Stimulated activated CD8-positive, alpha-beta memory T cell treated with anti-CD3 and anti-CD28 coated beads, Interleukin-4, amount 100 ng/mL, for 24 hours (primary cell): ENCODE measurements at places on chromosomes 2 and 18.

GRCh38 chr2:241796209-241796608, 12.8 kb upstream of the NEU4 start:
- no peak for DNase-seq

DNA sequence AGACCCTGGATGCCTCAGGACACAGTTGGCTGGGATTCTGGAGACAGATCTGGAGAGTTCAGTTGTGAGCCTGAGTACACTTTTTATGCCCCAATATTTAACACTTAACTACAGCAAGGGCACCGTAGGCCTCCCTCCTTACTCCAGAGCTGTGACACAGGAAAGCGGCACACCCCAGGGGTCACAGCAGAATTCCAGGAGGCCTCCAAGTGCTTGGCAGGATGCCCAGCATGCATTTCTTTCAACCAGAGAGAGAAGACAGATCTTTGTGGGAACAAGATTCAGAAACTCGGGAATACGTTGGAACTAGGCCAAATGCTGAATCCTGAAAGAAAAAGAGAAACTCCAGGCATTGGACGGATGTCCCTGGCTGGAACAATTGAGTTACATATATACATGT, 199.2 kb upstream of the NT5C1B start:
- DNase-seq: no peak

- DNase-seq: no peak
Observed at GRCh38 chr2:10223932-10224720, 78.6 kb upstream of the HPCAL1 start.

DNA sequence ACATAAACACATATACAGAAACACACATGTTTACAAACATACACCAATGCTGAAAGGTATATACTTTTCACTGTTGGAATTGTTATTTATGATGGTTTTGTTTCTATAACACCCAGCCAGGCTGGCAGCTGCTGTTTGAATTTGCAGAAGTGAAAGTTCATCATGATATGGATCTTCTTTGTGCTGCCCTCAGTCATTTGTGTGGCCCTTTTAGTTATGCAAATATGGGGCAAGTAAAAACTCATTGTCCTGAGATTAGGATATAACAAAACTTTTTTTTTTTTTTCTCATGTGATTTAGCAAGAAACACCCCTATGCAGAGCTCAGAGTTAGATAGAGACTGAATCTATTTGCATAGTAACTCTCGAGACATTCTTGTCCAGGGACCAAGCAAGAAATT, 714.1 kb downstream of the KCNJ3 start:
- no peak for DNase-seq

DNA sequence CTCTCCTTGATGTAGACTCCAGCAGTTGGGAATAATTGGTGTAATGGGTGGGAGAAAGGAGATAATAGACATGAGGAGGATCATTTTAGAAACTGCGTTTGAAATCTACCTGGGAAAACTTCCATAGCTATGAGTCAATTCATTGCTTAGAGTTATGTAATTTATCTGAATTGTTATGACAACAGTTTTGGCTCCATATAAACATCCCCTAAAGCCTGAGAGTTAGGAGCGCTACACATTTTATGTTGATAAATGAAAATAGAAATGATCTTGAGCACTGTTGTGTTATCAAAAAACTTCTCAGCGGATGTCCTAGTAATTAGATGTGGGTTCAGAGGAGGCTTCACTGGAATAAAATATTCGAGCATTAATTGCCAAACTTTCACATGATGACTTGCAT, 573.4 kb downstream of the TSN start:
- DNase-seq: no peak

- no peak for DNase-seq
Observed at GRCh38 chr2:134080386-134081089, 173.3 kb upstream of the MGAT5 start.

DNA sequence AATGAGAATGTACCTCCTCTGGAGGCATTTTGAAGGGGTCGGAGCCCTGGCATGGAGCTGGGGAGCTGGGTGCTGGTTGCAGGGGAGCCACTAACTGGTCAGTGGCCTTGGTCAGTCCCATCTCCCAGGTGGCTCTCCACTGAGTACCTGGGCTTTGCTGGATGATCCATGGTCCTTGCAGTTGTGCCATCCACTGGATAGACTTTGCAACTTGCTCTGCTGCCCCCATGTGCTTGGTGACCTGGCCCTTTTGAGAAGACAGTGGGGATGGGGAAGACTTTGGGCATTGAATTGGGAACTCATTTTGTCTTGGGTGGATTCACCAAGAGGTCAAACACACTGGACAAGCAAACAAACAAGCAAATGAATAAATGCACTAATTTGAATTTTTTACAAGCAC, 263.9 kb downstream of the MYCN start:
- no peak for DNase-seq

DNA sequence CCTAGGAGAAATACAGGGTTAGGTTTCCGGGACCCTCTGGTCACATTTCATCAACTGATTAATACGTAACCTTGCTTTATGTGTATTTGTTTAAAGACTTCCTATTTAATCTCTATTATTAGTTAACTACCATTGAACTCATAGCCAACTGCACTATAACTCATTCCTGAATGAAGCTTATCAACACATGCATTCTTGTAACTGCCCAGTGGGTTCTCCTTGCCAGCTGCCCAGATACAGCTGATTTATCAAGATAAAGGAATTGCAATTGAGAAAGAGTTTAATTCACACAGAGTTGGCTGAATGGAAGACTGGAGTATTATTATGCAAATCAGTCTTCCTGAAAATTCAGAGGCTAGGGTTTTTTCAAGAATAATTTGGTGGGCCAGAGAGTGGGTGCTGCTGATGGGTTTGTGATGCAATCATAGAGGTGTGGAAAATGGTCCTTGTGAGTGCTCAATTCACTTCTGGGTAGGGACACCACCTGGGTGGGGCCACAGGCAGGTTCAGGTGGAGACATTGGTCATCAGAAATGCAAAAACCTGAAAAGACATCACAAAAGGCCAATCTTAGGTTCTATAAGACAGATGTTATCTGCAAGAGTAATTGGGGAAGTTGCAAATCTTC, 21.1 kb upstream of the NOSTRIN start:
- no peak for DNase-seq

- DNase-seq: no peak
Observed at GRCh38 chr2:239910404-239910803, 114.7 kb downstream of the NDUFA10 start.

- DNase-seq: no peak
Observed at GRCh38 chr2:131040661-131041401, 52.4 kb downstream of the FAM168B start.

DNA sequence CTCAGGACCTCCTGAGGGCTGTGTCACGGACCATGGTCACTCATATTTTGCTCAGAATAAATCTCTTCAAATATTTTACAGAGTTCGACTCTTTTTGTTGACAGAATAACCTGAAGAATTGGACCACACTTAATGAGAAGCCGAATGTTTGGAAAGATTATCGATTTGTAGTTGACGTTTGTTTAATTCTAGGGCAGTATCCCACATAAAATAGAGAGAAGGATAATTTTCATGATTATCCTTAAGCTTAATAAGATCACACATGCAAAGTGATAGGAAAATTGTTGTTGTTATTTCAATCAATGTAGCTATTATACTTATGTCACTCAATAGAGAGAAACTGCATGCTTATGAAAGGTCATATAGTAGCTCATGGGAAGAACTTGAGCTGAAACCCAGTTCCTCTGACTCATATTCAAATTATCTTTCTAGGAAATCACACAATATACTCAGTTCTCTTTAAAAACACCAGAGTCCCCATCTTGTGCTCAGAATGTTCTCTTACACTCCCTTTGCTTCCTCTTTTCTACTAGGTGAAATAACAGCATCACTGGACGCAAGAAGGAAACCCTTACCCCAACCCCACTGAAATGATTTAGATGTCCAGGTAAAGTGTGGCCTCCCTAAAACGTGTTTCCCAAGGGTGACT, 982.1 kb downstream of the TSN start:
- DNase-seq: no peak
